Body of pancreas (tissue), 4 donors: ENCODE measurements at places on chromosomes 12 and 14.

DNA sequence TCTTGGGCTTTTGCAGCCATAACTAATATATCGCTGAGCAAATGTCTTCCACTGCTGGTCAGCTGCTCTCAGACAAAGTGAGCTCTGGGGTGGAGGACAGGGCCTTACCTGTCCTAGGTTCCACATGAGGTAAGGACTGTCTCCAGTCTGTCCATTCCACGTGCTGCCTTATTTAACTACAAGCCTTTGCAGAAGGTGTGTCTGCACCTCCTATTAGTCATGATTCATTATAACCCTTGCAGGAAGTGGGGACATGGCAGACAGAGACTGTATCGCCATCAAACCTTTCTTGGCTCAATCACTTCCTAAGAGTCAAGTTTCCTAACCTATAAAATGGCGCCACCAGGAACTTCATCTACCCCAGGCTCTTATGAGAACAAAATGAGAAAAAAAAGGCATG, 46.9 kb downstream of the SLC25A47 start:
- no peak overlapping the region for H3K4me3 ChIP-seq
- H3K4me1 ChIP-seq: peaks cover 6% of the 10 kb centered on the region
- H3K36me3 ChIP-seq: no peaks in the 10 kb centered on the region
- H3K27me3 ChIP-seq: no peaks in the 10 kb centered on the region

DNA sequence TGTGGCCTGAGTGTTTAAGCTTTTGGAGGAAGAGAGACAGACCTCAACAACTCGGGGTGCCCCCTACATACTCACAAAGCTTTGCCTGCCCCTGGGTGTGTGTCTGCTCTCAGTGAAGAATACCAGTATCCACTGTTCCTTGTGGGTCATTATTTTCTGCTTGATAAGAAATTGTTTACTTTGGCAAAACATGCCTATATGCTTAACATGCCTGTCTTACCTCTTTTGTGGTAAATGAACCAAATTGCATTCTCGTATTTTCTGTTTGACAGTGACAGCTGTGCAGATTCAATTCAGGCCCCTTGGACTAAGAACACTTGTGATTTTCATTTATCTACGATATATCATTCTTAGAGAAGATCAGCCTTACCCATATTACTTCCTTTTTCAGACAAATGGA, 50.6 kb upstream of the REP15 start:
- no peaks in the 10 kb centered on the region for H3K36me3 ChIP-seq
- no peak overlapping the region for H3K4me3 ChIP-seq
- H3K4me1 ChIP-seq: no peaks in the 10 kb centered on the region
- no peak overlapping the region for H3K27ac ChIP-seq
- H3K27me3 ChIP-seq: no peaks in the 10 kb centered on the region

DNA sequence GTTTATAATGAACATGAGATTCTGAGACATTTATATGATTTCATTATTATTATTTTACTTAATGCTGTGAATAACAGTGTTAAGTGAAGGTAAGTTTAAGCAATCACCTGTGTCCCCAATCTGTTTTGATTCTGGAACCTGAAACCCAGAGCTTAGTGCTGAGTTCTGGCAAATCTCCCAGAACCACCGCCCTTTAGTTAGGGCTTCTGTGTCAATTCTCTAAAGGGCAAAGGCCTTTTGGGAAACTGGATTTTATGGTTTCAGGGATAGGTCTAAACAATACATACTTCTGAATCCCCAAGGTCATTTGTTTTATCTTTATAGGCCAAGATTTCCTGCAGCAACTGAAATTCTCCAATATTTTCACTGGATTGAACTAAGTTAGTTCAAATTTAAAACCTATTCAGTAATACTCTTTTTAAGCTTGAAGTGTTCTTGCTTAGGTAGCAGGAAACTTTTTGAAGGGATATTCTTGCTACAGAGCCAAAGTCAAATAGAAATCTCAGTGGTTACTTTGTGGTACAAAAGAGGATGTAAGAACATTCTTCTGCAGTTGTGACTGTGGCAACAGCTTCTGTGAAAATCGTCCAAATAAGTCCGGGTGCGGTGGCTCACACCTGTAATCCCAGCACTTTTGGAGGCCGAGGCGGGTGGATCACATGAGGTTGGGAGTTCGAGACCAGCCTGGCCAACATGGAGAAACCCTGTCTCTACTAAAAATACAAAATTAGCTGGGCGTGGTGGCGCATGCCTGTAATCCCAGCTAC, 10.0 kb upstream of the PKP2 start:
- peaks cover 2% of the 10 kb centered on the region for H3K4me1 ChIP-seq
- no peak overlapping the region for H3K4me3 ChIP-seq
- H3K27ac ChIP-seq: no peak overlapping the region
- H3K36me3 ChIP-seq: no peaks in the 10 kb centered on the region
- H3K27me3 ChIP-seq: no peaks in the 10 kb centered on the region

GRCh38 chr12:3752741-3753486, at the start of gene CRACR2A:
Gene CRACR2A (minus strand): TSS chr12:3753109. CDS start chr12:3696999, 56,110 bp downstream.
- H3K36me3 ChIP-seq: no peaks in the 10 kb centered on the region
- peak within 1 kb of the TSS; percentile 26 for H3K4me3 ChIP-seq
- H3K4me1 ChIP-seq: peaks cover 35% of the 10 kb centered on the region
- no peaks in the 10 kb centered on the region for H3K27me3 ChIP-seq

DNA sequence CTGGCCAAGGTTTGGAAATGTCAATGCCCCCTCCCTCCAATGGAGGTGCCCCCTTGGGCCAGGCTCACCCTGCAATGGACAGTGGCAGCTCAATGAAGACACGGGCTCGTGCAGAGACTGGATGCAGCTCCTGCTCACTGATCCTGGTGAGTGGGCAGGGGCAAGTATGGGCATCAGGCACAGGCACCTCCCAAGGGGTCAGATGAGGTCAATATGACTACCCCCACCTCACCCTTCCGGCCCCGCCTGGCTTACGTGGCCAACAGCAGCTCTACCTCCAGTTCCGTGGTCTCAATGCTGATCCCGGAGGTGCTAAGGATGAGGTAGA, 13.6 kb downstream of the ITGA7 start:
- H3K27me3 ChIP-seq: no peaks in the 10 kb centered on the region
- no peak for DNase-seq
- H3K36me3 ChIP-seq: no peaks in the 10 kb centered on the region
- no peaks in the 10 kb centered on the region for H3K4me1 ChIP-seq
- H3K27ac ChIP-seq: no peak overlapping the region

GRCh38 chr14:71135911-71136310, 228.7 kb downstream of the PCNX1 start:
- no peak overlapping the region for H3K4me3 ChIP-seq
- H3K4me1 ChIP-seq: no peaks in the 10 kb centered on the region
- no peaks in the 10 kb centered on the region for H3K27me3 ChIP-seq
- no peak overlapping the region for H3K27ac ChIP-seq
- no peak for DNase-seq
- H3K36me3 ChIP-seq: no peaks in the 10 kb centered on the region

DNA sequence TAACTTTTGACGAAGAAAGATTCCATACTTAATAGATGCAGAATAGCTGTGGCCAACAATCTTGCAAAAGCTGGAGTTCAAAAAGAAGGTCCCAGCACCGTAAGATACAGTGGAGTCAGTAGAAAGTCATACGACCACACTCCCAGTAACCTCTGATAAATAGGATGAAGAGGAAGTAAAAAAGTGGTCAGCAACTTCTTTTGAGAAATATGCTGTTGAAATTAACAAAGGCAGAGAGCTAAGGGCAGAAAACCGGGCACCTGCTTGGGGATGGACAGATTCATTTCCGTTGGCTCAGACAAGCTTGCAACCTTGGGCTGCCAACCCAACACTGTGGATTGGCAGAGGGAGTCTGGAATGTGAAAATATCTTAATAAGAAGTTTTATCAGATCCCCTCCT, 40.0 kb downstream of the BTG1 start:
- H3K36me3 ChIP-seq: no peaks in the 10 kb centered on the region
- no peak overlapping the region for H3K4me3 ChIP-seq
- DNase-seq: no peak

DNA sequence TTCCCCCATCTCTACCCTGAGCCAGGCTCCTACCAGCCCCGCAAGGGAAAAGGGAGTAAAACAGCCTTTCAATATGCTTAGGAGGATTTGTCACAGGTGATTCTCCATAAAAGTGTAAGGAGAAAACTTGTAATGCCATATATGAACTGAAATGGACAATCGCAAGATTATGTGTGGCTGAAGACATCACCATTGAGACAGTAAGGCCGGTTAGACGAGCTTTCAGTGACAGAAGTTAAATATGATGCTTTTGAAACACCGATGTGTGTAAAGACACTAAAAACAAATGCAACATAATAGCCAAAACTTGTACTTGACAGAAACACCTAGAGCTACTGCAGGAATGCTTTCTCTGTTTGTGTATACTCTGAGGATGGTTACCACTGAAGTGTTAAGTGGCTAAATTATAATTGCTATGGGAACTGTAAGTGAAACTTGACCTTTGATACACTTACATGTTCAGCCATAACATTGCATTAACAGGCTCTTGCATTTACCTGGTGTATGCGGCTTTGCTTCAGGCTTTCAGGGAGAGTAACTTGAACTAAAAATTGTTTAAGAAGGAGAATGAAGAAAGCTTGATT, 42.3 kb downstream of the FAR2 start:
- no peaks in the 10 kb centered on the region for H3K36me3 ChIP-seq
- no peak for DNase-seq
- no peak overlapping the region for H3K4me3 ChIP-seq
- H3K27me3 ChIP-seq: no peaks in the 10 kb centered on the region
- H3K4me1 ChIP-seq: no peaks in the 10 kb centered on the region

- DNase-seq: no peak
- no peaks in the 10 kb centered on the region for H3K36me3 ChIP-seq
- no peak overlapping the region for H3K4me3 ChIP-seq
- no peaks in the 10 kb centered on the region for H3K27me3 ChIP-seq
- H3K27ac ChIP-seq: peak overlapping the region; percentile 37
Measured at GRCh38 chr12:88746386-88746785, 166.1 kb upstream of the KITLG start.

- no peak for DNase-seq
- H3K36me3 ChIP-seq: no peaks in the 10 kb centered on the region
- no peaks in the 10 kb centered on the region for H3K27me3 ChIP-seq
- H3K4me3 ChIP-seq: no peak overlapping the region
Measured at GRCh38 chr14:81450100-81450531, 50.0 kb upstream of the STON2 start.

DNA sequence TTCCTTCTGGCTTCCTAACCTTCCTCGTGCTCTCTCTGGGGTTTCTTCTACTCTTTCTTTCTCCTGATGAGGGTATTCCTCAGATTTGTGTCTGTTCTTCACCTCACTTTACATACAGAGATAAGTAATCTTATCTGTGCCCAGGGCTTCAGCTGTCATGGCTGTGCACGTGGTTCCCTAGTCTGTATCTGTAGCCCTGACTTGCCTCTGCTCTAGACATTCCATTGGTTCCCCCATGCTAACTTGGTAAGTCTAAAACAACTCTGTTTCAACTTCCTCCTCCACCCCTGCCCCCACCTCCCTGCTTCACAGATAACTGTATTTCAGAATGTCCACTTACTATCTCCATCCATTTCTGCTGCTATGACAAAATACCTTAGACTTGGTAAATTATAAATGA, 10.8 kb downstream of the DIP2B start:
- H3K4me3 ChIP-seq: no peak overlapping the region
- H3K36me3 ChIP-seq: no peaks in the 10 kb centered on the region
- peaks cover 35% of the 10 kb centered on the region for H3K4me1 ChIP-seq
- DNase-seq: no peak

GRCh38 chr12:57523706-57524614, 1.3 kb downstream of the MBD6 start:
- no peak for DNase-seq
- peaks cover 49% of the 10 kb centered on the region for H3K4me1 ChIP-seq
- no peak overlapping the region for H3K4me3 ChIP-seq

DNA sequence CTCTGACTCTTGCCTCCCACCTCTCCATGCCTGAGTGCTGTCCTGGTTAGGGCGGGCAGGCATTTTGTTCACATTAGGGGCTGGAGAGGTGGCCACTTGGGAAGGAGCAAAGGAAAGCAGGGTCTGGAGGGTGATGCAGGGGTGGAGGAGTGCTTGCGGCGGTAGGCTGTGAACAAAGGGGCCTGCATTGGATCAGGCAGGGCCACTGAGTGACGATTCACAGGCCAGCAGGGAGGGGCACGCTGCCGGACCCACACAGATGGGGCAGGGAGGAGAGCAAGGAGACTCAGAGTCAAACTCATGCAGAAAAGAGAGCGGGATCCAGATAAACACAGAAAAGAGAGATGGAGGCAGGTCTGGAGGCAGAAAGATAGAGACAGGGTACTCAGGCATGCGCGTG, 58.4 kb upstream of the TBX3 start:
- no peaks in the 10 kb centered on the region for H3K27me3 ChIP-seq
- H3K4me3 ChIP-seq: no peak overlapping the region
- DNase-seq: no peak
- H3K27ac ChIP-seq: no peak overlapping the region
- no peaks in the 10 kb centered on the region for H3K4me1 ChIP-seq

- no peaks in the 10 kb centered on the region for H3K27me3 ChIP-seq
- no peak for DNase-seq
- no peak overlapping the region for H3K27ac ChIP-seq
- H3K4me1 ChIP-seq: no peaks in the 10 kb centered on the region
- H3K4me3 ChIP-seq: no peak overlapping the region
Measured at GRCh38 chr14:33525626-33526025, 425.2 kb downstream of the EGLN3 start.

DNA sequence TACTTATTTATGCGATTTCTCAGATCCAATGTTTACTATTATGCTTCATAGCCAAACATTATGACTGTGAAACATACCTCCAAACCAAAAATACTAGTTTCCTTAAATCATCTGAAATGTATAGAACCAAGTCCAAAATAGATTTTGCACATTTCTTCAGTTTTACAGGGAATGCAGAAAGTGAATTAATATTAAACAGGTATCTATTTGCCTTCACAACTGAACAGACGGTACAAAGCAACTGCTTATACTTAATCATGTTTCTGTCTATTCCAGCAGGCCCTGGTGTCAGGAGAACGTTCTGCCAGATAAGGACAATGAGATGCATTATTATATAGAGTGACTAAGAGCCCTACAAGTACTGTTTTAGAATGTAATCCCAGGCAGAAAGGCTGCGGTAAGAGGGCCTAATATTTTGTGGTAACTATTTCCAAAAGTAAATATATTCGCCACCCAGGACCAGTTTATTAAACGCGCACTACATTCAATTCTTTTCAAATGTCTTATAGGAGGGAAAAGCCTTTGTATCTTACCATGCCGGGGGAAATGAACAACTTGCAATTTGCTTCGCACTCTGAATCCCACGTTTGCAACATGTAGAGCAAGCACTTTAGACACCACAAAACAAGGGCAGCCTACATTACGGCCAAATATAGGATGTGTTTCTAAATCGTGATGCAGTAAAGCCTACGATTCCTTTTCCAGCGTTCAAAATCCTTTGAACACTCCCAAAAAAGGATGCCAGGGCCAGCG, 1.5 kb downstream of the CORO1C start:
- peak overlapping the region; percentile 33 for H3K4me3 ChIP-seq
- peak; percentile 9 for DNase-seq
- peaks cover 32% of the 10 kb centered on the region for H3K4me1 ChIP-seq

GRCh38 chr12:106343214-106343528, 14.4 kb upstream of the POLR3B start:
- H3K4me3 ChIP-seq: no peak overlapping the region
- peaks cover 21% of the 10 kb centered on the region for H3K4me1 ChIP-seq
- no peak overlapping the region for H3K27ac ChIP-seq
- peaks cover 2% of the 10 kb centered on the region for H3K36me3 ChIP-seq
- no peak for DNase-seq

GRCh38 chr12:15011162-15011561, 38.3 kb downstream of the PDE6H start:
- no peak for DNase-seq
- peaks cover 3% of the 10 kb centered on the region for H3K4me1 ChIP-seq
